ENCODE measurements at places on chromosomes 2 and 18.

GRCh38 chr2:100246163-100247145 lies 75.8 kb downstream of the LONRF2 start:
- DNase-seq = no peak

DNA sequence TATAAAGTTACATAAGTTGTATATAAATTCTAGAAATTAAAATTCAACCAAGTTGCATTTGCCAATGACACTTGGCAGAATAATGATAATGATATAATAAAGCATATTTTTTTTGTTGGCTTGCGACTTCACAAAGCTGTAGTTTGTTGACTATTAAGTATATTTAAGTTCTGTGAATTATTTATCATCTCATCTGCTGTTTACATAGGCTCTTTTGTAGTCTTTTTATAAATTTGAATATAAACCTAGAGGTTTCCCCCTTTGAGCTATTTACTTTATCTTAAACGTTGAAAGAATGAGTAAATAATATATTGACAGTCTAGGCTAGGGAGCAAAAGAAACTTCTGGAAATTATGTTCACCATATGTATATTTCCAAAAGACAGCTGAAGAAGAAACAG lies 32.9 kb downstream of the C18orf63 start:
- no peak for DNase-seq

GRCh38 chr2:196845371-196845770 lies 36.2 kb upstream of the C2orf66 start:
- no peak for DNase-seq

DNA sequence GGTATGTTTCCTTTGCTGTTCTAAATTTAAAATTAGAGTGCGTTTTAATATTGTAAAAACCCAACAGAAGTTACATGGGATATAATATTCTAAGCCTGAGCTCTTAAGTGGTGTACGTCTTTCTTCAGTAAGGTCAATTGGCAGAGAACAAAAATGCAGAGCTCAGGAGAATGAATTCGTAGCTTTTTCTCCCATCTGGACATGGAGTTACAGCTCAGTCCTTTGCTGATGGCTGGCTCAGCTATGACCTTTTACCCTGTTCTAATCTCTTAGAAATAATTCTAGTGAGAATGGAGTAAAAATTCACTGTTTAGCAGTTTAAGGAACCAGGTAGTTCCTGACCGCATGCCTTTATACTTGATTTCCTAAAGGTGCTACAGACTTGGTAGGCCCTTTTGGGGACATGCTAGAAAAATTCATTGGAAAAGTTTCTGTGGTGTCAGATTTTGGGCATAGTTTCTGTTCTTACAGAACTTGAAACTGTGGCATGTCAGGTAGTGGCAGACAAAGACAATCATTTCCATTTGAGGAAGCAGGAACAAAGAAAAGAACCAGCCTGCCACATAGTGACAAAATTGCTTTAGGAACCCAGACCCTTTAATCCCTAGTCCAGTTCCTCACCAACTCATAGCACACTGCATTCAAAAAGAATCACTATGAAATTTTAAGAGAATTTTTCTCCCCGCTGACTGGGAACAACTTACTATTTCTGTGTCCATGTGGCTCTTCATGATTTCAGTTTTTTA lies 566.8 kb upstream of the ZNF804A start:
- no peak for DNase-seq

DNA sequence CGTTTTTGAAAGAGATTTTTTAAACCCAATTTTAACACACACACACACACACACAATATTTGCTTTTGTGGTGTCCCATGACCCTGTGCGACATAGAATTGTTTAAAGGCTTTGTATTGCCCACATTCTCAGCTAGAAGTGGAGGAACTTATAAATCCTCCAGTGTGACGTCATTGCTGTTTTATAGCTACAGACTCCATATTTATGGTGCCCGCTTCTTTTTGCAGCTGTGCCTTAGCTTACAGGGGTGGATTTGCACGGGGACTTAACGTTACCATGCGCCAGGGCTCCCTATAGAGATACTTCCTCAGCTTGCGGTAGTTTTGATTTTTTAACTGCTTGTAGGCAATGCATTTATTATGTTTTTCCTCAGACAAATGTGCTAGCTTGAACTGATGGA lies 101.9 kb upstream of the SMIM21 start:
- no peak for DNase-seq

DNA sequence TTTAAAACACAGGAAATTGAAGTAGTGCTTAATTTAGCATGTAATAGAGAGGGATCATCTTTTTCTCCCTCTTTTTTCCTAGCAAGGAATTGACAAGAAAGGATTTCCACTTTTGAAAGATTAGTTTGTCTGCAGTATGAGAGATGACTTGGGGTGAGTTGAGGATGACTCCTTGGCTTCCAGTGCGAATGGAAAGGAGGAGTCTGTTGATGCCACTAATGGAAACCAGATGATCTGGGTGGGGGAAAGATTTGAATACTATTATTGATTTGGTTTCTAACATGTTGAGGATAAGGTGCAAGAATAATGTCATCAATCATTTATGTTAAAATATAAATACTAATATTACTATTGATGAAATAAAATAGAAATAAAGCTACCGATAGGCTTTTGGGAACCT lies 205.4 kb downstream of the PPP1R1C start:
- no peak for DNase-seq

- DNase-seq = no peak
Measured at GRCh38 chr2:112889976-112890375, 21.0 kb upstream of the IL37 start.

DNA sequence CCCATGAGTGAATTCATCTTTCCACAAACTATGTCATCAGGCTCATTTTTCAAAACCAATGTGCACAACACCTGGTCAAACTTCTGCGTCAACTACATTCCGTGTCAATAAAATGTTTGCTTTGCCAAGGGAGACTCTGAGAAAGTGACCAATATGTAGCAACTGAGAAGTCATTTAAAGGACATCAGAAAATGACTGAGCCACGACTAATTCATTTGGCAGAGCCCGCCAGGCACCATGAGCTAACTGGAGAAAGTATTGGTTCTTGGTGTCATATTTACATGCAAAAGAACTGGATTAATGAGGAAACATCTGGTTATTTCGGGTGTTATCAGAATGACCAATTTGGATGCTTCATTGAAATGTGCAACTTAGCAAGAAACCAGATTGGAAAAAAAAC lies 7.2 kb downstream of the RND3 start:
- no peak for DNase-seq

- no peak for DNase-seq
Measured at GRCh38 chr2:3481736-3482362, 37.5 kb downstream of the ADI1 start.

GRCh38 chr2:204486805-204487204 lies 58.5 kb upstream of the PARD3B start:
- no peak for DNase-seq

DNA sequence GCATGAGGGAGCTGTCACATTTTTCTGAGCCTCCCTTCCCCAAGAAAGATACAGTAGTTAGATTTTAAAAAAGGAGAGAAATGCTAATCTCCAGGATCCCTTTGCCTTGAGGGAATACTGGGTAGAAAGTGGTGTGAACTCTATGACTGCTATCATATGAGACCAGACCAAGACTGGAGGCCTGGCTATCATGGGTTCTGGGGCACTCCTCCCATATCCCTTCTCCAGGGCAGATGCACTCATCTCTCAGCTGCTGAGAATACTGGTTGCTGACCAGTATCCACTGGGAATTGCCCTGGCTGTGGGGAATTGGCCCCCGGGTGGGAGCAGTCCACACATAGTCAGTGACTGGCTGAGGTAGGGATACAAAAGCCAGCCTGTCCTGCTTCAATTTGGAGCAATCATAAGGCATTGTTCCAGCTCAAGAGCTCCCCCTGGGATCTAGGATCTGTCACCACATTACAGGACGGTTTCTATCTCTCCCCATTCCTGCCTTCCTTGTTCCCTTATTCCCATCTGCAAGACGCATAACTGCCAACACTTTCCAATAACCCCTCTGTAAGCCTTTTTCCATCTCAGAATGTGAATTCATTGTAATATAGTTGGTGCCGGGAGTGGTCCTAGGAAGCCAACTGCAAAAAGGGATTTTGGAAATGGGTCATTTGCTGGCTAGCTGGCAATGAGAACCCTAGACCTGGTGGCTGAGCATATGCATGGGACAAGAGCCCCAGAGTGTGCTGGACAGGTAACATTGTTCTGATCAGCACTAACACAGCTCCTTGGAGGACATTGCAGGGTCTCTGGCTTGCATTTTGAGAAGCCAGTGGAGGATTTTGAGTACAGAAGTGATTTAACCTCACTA lies 35.4 kb upstream of the REEP1 start:
- DNase-seq = no peak
